ENCODE measurements at places on chromosomes 12 and 14. TPM values are rescaled to one million over a fixed set of nuclear protein-coding genes. Genes with fewer than 3 reads are reported as not detected.

SIX1 gene
- total RNA-seq: 11.3 TPM

NGB gene
- not detected for total RNA-seq

M6PR gene
- total RNA-seq: 87.9 TPM

SLC4A8 gene
- total RNA-seq: 0.28 TPM

NRIP2 gene
- total RNA-seq: not detected

ASIC1 gene
- total RNA-seq: 5.9 TPM

A2M gene
- not detected for total RNA-seq

LMO3 gene
- total RNA-seq: 10.9 TPM

AQP2 gene
- total RNA-seq: not detected

NOP9 gene
- 20.7 TPM for total RNA-seq

SRGAP1 gene
- 6.0 TPM for total RNA-seq

AKAP6 gene
- 1.7 TPM for total RNA-seq

SIX4 gene
- total RNA-seq: 14.9 TPM

SERPINA5 gene
- not detected for total RNA-seq

MYBPC1 gene
- not detected for total RNA-seq

KRT71 gene
- total RNA-seq: not detected
